ENCODE measurements at places on chromosomes 6 and 20. TPM values are rescaled to one million over a fixed set of nuclear protein-coding genes. Genes with fewer than 3 reads are reported as not detected.
A peak's percentile ranks its signal among the peaks of the same experiment; 100 is the strongest.

DNA sequence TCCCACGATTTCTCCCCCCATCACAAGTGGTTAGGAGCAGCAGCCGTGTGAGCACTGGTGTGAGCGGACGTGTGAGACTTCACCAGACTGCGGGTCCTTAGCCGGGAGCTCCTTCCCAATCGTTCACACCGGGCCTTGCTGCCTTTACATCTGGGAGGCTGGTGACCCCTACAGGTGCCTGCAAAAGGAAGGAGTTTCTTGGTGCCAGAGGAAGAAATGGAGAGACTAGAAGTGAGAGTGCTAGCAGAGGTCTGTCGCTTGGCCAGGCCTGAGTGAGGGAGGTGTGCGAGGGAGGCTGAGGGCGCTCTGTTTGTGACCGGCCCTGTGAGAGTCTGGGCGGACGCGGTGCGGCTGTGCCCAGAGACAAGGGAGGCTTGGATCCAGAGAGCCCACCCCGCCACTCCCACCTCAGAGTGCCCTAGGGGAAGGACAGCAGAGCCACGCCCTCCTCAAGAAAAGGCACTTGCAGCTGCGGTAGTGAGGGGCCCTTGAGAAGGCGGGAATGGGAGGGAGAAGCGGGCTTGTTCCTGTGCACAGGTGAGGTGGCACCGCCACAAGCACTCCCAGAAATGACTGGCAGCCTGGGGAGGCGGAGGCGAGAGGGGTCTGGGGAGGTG is 10.0 kb upstream of the ARMC2 start:
- DNase-seq = no peak

DNA sequence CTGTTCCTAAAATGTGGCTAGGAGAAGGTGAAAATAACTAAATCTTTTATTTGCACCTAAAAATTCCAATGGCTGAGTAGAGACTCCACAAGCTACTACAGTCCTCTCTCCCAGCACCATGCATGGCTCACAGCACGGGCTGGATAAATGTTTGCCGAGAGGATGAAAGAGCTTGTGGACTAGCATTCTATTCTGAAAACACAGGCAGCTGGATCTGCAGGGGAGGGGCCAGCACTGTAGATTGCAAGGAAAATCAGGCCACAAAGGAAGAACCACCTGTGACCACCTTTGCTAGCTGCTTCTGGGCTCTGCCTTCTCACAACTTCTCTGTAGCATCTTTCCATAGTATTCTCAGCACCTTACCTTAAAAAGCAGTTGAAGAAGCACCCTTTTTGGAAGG is 46.6 kb downstream of the CLIC5 start:
- peak; percentile 25 for DNase-seq

- no peak for DNase-seq
These were observed 49.3 kb downstream of the ARFGEF2 start for GRCh38 chr20:48970681-48971365.

GRCh38 chr20:50191065-50191543 is 474 bp downstream of the CEBPB start:
- peak; percentile 58 for DNase-seq

DNA sequence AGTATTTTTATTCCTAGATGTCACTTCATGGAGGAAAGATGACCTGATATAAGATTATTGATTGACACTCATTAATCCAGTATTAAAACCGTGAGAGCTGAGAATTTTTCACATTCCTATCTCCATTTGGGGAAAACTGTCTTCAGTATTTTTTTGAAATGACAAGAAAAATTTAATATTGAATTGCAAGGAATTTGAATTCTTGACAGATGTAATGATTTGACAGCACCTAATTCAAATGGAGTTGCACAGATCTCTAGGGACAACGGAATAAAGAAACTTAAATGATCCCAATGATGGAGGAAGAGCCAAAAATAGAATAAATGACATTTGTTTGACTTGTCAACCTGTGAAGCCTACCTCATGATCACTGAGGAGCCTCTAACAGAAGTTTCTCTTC is 1591.4 kb downstream of the HACE1 start:
- no peak for DNase-seq

- DNase-seq = peak; percentile 69
These were observed 8.2 kb upstream of the CEP250 start for GRCh38 chr20:35447082-35447789.

TGM2 gene
- 34.9 TPM for total RNA-seq

PM20D2 gene
- total RNA-seq = 52.7 TPM

GNMT gene
- 0.58 TPM for total RNA-seq

MYL9 gene
- total RNA-seq = 213 TPM

UNC5CL gene
- not detected for total RNA-seq

APOM gene
- 1.1 TPM for total RNA-seq

Measured in SJSA1 (cell line).